ENCODE measurements at places on chromosomes 16 and 17.
A peak's percentile ranks its signal among the peaks of the same experiment; 100 is the strongest.

DNA sequence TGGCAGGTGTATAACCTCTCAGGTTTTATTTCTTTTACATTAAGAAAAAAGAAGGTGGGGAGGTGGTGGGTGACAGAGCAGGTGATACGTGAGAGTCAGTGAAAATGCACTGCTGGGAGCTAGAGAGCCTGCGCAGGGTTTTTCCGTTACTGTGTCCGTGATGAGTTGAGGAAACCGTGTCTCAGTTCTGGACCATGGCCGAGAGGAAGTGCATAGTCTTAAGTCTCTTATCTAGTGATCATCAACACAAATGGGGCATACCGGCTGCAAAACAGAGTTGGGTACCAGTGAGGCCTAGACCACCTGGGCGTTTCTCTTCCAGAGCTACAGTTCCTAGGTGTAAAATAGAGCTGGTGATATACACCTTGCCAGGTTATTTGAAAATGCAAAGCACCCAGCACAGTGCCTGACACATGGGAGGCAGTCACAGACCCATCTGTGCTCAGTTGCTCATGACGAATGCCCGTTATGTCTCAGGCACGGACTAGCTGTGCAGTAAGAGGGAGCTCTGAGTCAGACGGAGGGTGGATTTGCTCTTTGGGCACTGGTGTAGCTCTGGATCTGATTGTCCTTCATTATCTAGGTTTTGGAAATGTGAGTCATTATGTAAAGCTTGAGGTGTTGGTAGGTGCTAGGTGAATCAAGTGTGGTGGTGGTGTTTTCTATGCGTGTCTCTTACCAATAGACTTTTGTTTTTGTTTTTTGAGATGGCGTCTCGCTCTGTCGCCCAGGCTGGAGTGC is 60.9 kb downstream of the RPTOR start:
- DNase-seq, result peak; percentile 93

- DNase-seq, result no peak
Measured at GRCh38 chr16:10098991-10099390, 83.2 kb downstream of the GRIN2A start.

- no peak for DNase-seq
Measured at GRCh38 chr17:81933178-81933699, 3.9 kb downstream of the PYCR1 start.

- DNase-seq, result no peak
Measured at GRCh38 chr16:80250381-80250780, 290.4 kb upstream of the DYNLRB2 start.

GRCh38 chr16:68244481-68244902 is 681 bp upstream of the PLA2G15 start:
- no peak for DNase-seq

- no peak for DNase-seq
Measured at GRCh38 chr16:1530883-1531637, 2.4 kb upstream of the TMEM204 start.
